ENCODE measurements at places on chromosomes 7 and 10.

DNA sequence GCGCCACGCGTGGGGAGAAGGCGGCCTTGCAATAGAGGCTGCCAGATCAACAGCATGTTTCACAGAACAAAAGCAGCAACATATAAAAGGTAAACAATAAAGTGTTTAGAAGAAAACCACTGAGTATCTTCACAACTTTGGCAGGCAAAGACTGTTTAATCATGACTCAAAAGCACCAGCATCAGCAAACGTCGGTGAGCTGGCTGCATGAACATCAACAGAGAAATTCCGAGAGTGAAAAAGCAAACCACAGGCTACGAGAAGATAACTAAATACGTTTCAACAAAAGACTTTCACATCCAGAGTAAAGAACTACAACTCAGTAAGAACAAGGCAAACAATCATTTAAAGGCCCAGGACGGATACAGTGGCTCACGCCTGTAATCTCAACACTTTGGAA is 172.0 kb downstream of the MAD1L1 start:
- DNase-seq, result no peak

GRCh38 chr7:607938-608337 is 88.3 kb upstream of the PDGFA start:
- DNase-seq, result peak; percentile 39

GRCh38 chr10:87589645-87590051 is 70.0 kb upstream of the PAPSS2 start:
- no peak for DNase-seq

DNA sequence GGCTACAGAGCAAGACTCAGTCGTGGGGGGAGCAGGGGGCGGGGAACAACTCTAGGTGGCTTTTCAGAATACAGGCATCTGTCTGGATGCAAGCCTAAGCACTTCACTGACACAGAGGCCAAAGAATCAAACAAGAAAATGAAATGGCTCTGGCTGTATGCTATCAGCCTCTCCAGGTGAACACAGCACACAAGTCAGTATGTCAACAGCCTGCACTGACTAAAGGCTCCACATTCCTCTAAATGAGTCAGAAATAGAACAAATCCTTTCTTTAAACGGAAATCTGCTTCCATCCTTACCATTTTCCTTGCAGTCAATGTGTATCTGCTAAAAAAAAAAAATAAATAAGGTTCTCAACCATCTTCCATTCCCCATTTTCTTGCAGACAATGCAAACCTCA is 88.3 kb downstream of the ARMH3 start:
- DNase-seq, result no peak

Measured in CD4-positive, alpha-beta T cell treated with Interleukin-2 at 100 ng/mL for 4 hours (primary cell).